ENCODE measurements at places on chromosomes 16 and 17.

DNA sequence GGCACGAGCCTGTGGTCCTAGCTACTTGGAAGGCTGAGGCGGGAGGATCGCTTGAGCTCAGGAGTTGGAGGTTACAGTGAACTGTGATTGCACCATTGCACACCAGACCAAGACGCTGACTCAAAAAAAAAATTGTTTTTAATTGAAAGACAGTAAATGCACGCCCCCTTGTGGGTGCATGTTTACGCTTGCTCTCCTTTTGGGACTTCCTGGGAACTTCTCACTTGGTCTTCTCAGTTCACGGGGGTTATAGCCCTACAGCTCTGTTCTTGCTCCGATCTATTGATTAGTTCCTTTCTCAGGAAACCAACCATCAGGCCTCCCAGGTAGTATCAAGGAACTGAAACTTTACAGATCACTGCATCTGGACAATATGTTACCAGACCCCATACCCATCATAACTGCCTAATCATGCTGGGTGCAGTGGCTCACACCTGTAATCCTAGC lies 14.2 kb upstream of the RIPOR1 start:
- DNase-seq = peak; percentile 31

DNA sequence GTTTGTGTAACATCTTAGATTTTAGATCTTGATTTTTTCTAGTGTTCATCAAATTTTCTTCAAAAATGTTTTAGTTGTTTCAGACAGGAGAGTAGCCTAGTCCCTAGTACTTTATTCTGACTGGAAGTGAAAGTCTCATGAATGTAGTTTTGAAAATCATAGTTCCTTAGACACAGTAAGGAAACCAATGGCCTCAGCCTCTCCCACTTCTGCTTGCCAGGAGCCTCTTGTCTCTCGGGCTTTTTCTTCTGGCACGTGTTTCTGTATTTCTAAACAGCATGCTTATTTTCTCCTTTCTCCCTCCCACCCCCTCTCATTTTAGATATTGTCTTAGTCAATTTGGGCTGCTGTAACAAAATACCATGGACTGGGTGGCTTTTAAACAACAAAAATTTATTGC lies 9.8 kb downstream of the SLFN5 start:
- no peak for DNase-seq

GRCh38 chr16:15644267-15644961 lies 1.5 kb upstream of the MARF1 start:
- DNase-seq = peak; percentile 72

- no peak for DNase-seq
Measured at GRCh38 chr16:10067406-10067805, 114.8 kb downstream of the GRIN2A start.

DNA sequence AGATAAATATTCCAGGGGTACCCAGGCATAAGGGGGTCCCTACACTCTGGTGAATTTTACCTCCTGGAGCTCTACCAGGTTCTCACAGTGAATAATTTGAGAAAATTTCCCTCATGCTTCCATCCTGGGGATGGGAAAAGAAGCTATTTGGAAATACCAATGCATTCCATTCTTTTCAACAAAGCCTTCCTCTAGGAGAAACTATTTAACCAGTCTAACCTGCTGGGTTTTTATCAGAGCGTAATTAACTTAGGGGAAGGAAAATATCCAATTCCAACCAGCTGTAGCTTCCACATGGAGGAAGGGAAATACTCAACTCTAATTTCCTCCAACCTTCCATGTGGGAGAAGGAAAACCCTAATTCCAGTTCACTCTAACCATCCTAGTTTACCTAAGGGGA lies 17.0 kb downstream of the MFSD6L start:
- DNase-seq = no peak

DNA sequence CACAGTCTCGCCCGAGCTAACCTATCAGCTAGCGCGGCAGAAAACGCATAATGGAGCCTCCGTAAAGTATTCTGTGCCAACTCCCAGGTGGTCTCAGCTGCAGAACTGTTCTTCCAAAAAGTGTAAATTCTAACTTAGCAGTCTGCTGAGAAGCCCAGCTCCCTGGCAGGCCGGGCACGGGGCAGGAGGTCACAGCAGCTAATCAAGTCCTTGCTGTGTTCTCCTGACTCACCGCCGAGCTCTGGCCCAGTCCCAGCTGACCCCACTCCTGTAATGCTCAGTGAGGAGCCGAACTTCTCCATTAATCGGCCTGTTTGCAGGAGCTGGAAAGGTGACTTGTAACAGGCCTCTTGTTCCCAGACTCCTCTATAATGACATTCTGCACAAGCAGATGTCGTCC lies 193.3 kb downstream of the IRX3 start:
- DNase-seq = no peak

- DNase-seq = no peak
Measured at GRCh38 chr17:15261258-15261801, 3.8 kb downstream of the PMP22 start.

GRCh38 chr16:16861546-16861945 lies 482.6 kb downstream of the NPIPA7 start:
- DNase-seq = no peak

DNA sequence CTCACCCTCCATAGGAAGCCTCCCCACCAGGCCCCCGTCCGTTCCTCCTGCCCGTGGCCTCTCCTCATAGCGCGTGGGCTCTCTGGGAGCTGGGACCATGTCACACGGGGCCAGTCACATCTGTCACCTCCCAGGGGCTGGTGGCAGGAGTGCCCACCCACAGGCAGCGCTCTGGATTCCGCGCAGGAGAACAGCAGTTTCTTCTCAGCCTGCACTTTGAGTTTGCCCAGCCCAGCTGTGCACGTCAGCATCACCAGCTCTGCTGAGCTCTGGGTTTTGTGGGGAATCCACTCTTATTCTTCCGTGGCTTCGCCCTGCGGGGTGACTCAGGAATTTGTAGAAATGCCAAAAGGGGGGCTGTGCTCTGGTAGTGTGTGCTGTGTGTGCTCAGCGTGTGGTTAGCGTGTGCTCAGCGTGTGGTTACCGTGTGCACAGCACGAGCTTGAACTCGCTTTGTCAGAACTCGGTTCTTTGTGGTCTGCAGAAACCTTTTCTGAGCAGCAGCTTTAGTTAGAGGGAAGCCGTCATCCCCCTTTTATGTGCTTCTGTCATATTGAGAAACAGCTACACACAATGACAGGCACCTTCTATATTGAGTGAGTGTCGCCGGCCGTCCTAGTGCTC lies 3.2 kb downstream of the ACSF3 start:
- DNase-seq = no peak

- DNase-seq = no peak
Measured at GRCh38 chr17:413016-413350, 60.4 kb upstream of the RPH3AL start.

- no peak for DNase-seq
Measured at GRCh38 chr17:17812211-17813054, 24.4 kb downstream of the SREBF1 start.

DNA sequence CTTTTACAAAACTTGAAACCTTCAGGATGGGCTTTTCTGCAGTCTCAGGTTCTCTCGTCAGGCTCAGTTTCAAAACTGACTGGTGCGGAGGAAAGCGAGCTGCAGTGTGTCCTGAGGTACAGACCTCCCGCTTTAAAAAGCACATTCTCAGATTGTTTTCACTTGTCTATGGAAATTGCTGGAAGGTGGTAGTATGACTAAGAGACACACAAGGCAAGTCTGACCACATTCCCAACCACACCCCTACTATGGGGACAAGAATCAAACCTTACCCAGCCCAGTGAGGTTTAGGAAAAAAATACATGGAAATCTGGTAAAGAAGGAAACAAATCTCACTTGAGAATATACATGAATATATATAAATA lies 18.2 kb downstream of the SRP68 start:
- no peak for DNase-seq

- no peak for DNase-seq
Measured at GRCh38 chr17:61813211-61813610, 50.1 kb downstream of the BRIP1 start.

GRCh38 chr17:82864713-82865248 lies 25.0 kb upstream of the ZNF750 start:
- no peak for DNase-seq

DNA sequence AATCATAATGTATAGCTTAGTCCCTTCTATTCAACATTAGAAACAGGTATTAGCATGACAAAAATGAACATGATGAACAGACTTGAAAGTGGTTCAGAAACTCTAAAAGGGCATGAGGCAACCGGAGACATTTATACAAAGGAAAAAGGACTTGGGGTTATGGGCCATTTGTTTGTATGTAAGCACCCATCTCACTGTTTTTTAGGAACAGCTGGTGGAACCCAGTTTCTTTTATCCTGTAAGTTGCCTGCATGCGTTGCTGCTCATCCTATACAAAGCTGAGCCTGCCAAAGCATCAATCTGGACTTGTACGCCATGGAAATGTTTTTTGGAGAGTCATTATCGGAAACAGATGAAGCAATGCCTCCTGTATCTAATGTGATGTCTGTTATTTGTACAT lies 72.3 kb upstream of the NACA2 start:
- no peak for DNase-seq

DNA sequence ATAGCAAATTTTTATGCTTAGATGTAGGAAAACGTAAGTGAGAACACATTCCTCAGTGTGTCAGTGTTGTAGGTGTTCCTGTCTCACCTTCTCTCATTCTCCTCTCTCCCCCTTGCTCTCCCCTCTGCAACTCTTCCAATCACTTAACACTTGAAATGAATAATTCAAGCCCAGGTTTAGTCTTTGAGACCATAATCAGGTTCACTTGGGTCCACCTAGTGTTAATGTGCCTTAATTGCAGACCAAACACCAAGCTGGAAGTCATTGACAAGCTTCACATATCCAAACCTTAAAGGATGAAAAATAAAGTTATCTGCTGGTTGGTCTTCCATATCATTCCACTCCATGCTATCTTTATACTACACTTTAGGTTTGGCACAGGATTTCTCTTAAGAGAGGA lies 37.0 kb downstream of the STXBP4 start:
- DNase-seq = no peak

- DNase-seq = no peak
Measured at GRCh38 chr16:83956336-83957289, 3.6 kb downstream of the OSGIN1 start.

GRCh38 chr17:41396996-41397660 lies at the start of gene KRT31:
TSS of gene KRT31 (minus strand) at chr17:41397608. CDS start at chr17:41397539, 69 bp downstream.
- no peak for DNase-seq

GRCh38 chr17:45332989-45333701 lies 16.3 kb upstream of the MAP3K14 start:
- no peak for DNase-seq

DNA sequence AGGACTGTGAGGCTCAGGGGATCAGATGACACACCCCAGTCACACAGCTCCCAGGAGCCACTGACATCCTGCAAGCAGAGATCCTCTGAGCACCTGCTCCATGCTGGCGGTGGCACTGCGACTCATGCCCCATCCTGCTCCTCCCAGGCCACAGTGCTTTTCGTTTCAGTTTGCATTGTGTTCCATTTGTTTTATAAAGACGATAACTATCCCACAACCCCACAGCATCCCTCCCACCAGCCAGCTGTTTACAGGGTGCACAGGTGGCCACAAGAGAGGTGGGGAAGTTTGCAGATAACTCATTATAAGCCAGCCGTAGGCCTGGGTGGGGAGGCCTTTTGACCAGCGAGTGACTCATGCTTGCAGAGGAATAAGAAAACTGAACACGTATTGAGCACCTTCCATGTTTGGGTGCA lies 28.2 kb downstream of the BCO1 start:
- DNase-seq = no peak

GRCh38 chr16:69089091-69089910 lies 16.2 kb upstream of the HAS3 start:
- DNase-seq = no peak

- no peak for DNase-seq
Measured at GRCh38 chr17:15436473-15437302, 30.7 kb downstream of the CDRT4 start.

- no peak for DNase-seq
Measured at GRCh38 chr16:17336530-17336900, 134.2 kb downstream of the XYLT1 start.

DNA sequence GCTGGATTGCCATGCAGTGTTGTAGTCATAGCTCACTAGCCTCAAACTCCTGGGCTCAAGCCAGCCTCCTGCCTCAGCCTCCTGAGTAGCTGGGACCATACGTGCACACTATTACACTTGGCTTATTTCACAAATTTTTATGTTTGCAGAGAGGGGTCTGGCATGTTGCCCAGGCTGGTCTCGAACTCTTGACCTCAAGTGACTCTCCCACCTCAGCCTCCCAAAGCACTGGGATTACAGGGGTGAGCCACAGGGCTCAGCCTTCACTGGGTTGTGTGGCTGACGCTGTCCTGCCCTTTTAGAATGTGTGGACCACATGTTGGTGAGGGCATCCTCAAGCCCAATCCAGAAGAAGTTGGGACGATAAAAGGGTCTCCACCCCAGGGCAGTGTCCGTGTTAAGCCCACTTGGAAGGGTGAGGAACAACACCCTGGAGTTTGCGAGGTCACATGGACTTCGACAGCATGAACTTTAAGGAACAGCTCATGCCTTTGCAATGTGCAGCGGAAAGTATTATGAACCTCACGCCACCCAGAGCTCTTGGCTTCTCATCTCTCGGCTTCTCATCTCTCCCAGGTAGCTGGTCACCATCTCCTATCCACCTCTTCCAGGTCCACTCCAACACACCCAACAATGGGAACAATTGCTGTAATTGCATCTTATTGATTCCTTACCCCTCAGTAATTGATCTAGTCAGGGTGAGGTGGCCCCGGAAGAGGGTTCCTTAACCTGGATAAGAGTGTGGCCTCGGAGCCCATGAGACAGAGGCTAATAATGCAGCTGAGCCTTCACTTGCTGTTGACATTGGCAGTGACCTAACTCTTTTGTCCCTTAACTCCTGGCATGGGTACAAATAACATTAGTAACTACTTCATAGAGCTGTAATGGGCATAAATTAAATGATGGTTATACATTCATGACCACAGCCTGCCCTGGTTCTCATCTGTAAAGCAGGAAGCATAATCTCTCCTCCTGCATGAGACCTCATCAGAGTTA lies 6.7 kb downstream of the FOXL1 start:
- no peak for DNase-seq

DNA sequence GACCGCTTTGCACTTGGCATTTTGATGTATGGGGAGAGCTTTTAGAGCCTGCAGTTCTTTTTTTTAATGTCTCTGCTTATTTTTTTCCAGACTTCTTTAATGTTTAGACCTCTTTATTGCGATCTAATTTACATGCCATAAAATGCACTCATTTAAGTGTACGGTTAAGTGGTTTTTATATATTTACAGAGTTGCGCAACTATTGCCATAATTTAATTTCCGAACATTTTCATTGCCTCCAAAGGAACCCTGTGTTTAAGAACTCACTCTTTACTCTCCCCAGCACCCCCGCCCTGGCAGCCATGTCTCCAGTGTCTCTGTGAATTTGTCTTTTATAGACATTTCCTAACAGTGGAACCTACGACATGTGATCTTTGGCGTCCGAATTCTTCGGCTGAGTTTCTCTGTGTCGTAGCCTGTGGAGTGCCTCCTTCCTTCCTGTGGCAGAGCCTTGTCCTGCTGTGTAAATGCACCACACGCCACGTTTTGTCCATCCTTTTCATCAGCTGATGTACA lies 24.0 kb downstream of the ZNF750 start:
- no peak for DNase-seq

GRCh38 chr16:9511389-9511788 lies 419.9 kb downstream of the HAPSTR1 start:
- DNase-seq = no peak

GRCh38 chr17:66488864-66489263 lies 186.5 kb downstream of the PRKCA start:
- no peak for DNase-seq
